Parietal lobe (tissue), 2 donors: ENCODE measurements at places on chromosomes 6 and 20. TPM values are rescaled to one million over a fixed set of nuclear protein-coding genes. Genes with fewer than 3 reads are reported as not detected.

IL17F gene
- not detected for total RNA-seq

SFT2D1 gene
- 33.8 TPM for total RNA-seq

AIF1 gene
- 3.4 TPM for total RNA-seq

CDSN gene
- not detected for total RNA-seq

PRRC2A gene
- total RNA-seq, result 94.8 TPM

MAPK13 gene
- total RNA-seq, result 3.4 TPM

EPPIN gene
- not detected for total RNA-seq

ADTRP gene
- total RNA-seq, result 3.1 TPM

ZSCAN9 gene
- total RNA-seq, result 52.3 TPM

HLA-G gene
- not detected for total RNA-seq

C6orf89 gene
- 34.1 TPM for total RNA-seq

POM121L2 gene
- total RNA-seq, result not detected

PAQR8 gene
- total RNA-seq, result 12.8 TPM

KCNG1 gene
- total RNA-seq, result 27.5 TPM

COL9A3 gene
- 27.9 TPM for total RNA-seq

MYT1 gene
- 22.5 TPM for total RNA-seq

PFDN6 gene
- 18.5 TPM for total RNA-seq

FAM162B gene
- total RNA-seq, result 1.3 TPM

SIGLEC1 gene
- not detected for total RNA-seq

FAM8A1 gene
- total RNA-seq, result 54.5 TPM

LAMA4 gene
- total RNA-seq, result 26.0 TPM

PRSS16 gene
- total RNA-seq, result 0.31 TPM

ADGRF4 gene
- total RNA-seq, result 0.31 TPM

GRIK2 gene
- total RNA-seq, result 245 TPM

ASIP gene
- total RNA-seq, result not detected

UBE2V1 gene
- 95.5 TPM for total RNA-seq

BFSP1 gene
- total RNA-seq, result 0.31 TPM

GHRH gene
- not detected for total RNA-seq

SLC4A11 gene
- total RNA-seq, result not detected

CAGE1 gene
- not detected for total RNA-seq

NRSN1 gene
- 31.6 TPM for total RNA-seq

FAM217B gene
- 29.7 TPM for total RNA-seq

PAK5 gene
- total RNA-seq, result 67.0 TPM

ZNF391 gene
- total RNA-seq, result 5.3 TPM

RBBP9 gene
- 27.2 TPM for total RNA-seq

GSTA3 gene
- not detected for total RNA-seq

DAAM2 gene
- total RNA-seq, result 14.1 TPM

LY6G5C gene
- total RNA-seq, result 5.6 TPM

XRN2 gene
- total RNA-seq, result 77.6 TPM

CSNK2A1 gene
- total RNA-seq, result 244 TPM

PRDM13 gene
- total RNA-seq, result not detected

PROKR2 gene
- total RNA-seq, result 44.8 TPM

BMP7 gene
- total RNA-seq, result 16.9 TPM

CRISP2 gene
- 0.31 TPM for total RNA-seq
